ENCODE measurements at places on chromosomes 2 and 18.

DNA sequence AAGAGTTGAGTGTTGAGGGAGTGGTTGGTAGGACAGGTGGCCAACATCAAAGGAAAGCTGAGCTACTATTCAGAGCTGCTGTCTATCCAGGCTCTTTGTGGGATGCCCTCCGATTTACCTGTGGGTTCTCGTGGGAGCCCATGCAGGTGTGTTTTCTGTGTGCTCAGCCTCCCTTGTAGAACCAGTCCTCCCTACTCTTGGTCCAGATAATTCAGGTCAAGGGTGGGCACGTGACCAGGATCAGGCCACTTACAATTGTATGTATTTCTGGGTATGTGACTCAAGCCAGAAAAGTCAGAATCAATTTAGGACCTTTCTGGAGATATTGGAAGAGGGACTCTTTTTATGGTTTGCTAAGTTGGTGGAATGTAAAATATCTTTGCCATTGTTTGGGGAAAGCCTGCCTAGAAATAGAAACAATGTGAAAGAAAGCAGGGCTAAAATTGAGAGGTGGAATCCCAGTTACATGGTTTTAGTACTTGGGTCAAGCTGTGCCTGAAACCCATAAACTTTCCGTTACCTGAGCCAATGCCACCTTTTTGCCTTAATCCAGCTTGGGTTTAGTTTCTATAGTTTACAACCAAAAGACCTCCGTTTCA lies 93.2 kb downstream of the PDCL3 start:
- no peak for DNase-seq
- H3K4me3 ChIP-seq: no peak overlapping the region
- H3K27ac ChIP-seq: no peak overlapping the region
- H3K4me1 ChIP-seq: no peaks in the 10 kb centered on the region

GRCh38 chr2:168201584-168202116 lies 45.7 kb downstream of the STK39 start:
- H3K36me3 ChIP-seq: no peaks in the 10 kb centered on the region
- H3K27ac ChIP-seq: no peak overlapping the region
- no peak overlapping the region for H3K4me3 ChIP-seq
- H3K27me3 ChIP-seq: no peaks in the 10 kb centered on the region
- peaks cover 14% of the 10 kb centered on the region for H3K4me1 ChIP-seq
- DNase-seq: no peak

GRCh38 chr2:135745545-135745944 lies 3.9 kb downstream of the UBXN4 start:
- H3K4me1 ChIP-seq: peaks cover 33% of the 10 kb centered on the region
- H3K27me3 ChIP-seq: no peaks in the 10 kb centered on the region
- H3K27ac ChIP-seq: peak overlapping the region; percentile 60
- no peak overlapping the region for H3K4me3 ChIP-seq
- peak; percentile 78 for DNase-seq

- no peak for DNase-seq
- H3K36me3 ChIP-seq: peaks cover 69% of the 10 kb centered on the region
- no peak overlapping the region for H3K4me3 ChIP-seq
Observed at GRCh38 chr2:36392571-36393255, 37.1 kb downstream of the CRIM1 start.
